ENCODE measurements at places on chromosomes 1 and 21. TPM values are rescaled to one million over a fixed set of nuclear protein-coding genes. Genes with fewer than 3 reads are reported as not detected.

GRCh38 chr1:1023700-1024099 lies 3.8 kb downstream of the AGRN start:
- DNase-seq, result no peak

GRCh38 chr1:62688687-62689085 lies 500 bp upstream of the DOCK7 start:
- no peak for DNase-seq

DNA sequence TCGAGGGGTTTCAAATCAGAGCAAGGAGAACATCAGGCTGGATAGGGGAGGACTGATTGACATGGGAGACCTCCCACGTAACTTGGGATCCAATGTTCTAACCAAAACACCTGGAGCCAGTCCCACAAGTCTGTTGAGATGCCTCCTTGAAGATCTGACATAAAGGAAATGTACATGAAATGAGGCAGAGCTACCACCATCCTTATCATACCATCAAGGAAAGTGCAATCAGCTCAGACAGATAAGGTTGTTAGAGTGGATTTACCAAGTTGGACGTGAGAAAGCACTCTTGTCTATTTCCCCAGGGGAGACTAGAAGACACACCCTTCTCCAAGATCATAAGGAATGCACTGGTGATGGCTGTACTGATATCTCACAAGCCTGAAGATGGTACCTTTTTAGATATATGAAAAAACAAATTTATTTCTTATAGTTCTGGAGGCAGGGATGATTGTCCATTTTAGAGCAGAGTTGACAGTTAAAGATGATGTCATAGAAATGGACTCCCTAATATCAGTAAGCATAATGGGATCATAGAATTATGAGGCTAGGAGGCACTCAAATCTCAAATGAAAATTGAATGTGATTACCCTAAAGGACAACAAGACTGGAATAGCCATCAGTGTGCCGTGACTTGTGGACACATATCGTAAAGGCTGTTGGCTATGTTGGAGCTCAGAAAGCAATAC lies 129.1 kb upstream of the RAB4A start:
- no peak for DNase-seq

MMP23B gene
- not detected for total RNA-seq

- DNase-seq, result no peak
These were observed 395.5 kb downstream of the RPS6KC1 start for GRCh38 chr1:213446496-213446895.

COL9A2 gene
- 0.63 TPM for total RNA-seq

TSTD1 gene
- 1.8 TPM for total RNA-seq

GRCh38 chr1:6538956-6539355 lies 15.4 kb downstream of the NOL9 start:
- no peak for DNase-seq

DNA sequence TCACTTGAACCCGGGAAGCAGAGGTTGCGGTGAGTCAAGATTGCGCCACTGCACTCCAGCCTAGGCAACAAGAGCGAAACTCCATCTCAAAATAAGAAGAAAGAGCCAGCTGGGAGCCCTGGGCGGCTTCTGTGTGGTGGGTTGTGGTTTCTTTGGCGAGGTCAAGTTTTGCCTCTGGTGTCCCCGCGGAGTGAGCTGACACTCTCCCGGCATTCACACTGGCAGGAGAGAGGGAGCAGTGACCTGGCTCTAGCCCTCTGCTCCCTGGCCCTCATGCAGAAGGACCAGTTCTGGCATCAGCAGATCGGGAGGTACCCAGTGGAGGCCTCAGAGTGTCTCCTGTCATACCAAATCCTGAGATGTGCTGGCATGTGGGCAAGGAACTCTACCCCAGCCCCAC lies 81.0 kb upstream of the VAMP3 start:
- DNase-seq, result no peak

ATP1B1 gene
- total RNA-seq, result 2.6 TPM

DNA sequence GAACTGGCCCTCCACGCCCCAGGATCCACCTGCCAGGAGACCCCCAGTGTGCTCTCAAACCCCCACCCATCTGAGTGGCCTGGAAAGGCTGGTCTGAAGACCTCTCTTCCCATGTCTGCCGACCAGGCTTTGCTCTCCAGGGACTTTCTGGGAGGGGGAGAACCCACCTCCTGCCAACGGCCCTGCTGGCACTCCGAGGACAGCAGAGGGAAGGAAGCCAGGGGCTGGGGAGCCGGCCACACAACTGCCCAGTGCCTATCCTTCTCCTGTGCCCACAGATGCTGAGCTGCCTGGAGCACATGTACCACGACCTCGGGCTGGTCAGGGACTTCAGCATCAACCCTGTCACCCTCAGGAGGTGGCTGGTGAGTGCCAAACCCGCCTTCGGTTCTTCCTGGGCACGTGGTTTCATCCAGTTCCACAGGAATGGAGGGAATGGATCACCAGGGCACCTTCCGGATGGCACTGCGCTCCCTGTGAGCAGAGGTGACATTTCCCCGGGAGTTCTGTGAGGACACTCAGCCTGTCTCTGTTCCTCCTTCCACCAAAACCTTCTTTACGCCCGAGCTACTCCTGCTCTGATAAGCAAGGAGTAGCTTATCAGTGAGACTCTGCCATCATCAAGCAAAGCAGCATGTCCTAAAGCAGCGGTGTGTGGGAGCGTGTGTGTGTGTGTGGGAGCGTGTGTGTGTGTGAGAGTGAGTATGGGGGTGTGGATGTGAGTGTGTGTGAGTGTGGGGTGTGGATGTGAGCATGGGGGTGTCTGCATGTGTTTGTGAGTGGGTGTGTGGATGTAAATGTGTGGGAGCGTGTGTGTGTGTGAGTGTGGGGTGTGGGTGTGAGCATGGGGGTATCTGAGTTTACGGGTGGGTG lies 105.5 kb downstream of the PDE9A start:
- no peak for DNase-seq

GRCh38 chr1:156425943-156426342 lies 56.9 kb downstream of the RHBG start:
- DNase-seq, result no peak

DNA sequence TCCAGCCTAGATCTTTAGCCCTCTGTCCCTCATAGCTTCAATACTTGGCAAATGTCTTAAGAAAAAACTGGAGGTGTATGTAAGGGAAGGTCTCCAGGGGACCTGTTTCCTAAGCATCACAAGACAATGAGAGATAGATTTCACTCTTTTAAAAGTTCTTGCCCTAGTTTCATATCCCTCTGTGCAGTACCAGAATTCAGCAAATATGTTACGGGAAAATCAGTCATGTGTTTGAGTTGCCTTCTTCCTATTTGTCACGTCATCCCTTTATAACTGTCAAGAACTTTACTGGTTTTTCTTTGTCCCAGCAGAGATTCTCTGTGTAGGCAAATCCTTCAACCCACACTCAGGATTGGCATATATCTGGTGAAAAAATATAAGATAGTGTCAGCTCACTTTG lies 32.3 kb downstream of the DNASE2B start:
- DNase-seq, result no peak

CLCNKA gene
- total RNA-seq, result not detected

- DNase-seq, result no peak
These were observed 72.7 kb upstream of the FAM20B start for GRCh38 chr1:178953034-178953433.

GRCh38 chr1:185066181-185066580 lies 20.8 kb downstream of the RNF2 start:
- DNase-seq, result no peak

PLXNA2 gene
- total RNA-seq, result 0.53 TPM

GRCh38 chr1:12714710-12715475 lies 1.0 kb upstream of the AADACL3 start:
- no peak for DNase-seq

RPE65 gene
- total RNA-seq, result not detected

GRCh38 chr21:17491716-17492414 lies 21.0 kb upstream of the CXADR start:
- DNase-seq, result peak; percentile 16

GRCh38 chr1:114290776-114291175 lies 137.1 kb upstream of the SYT6 start:
- DNase-seq, result no peak

GRCh38 chr1:77655431-77655974 lies 27.0 kb downstream of the ZZZ3 start:
- no peak for DNase-seq

OR6K3 gene
- total RNA-seq, result not detected

- DNase-seq, result no peak
These were observed 25.1 kb downstream of the PLEKHM2 start for GRCh38 chr1:15709226-15709625.

MFN2 gene
- total RNA-seq, result 51.7 TPM

DNA sequence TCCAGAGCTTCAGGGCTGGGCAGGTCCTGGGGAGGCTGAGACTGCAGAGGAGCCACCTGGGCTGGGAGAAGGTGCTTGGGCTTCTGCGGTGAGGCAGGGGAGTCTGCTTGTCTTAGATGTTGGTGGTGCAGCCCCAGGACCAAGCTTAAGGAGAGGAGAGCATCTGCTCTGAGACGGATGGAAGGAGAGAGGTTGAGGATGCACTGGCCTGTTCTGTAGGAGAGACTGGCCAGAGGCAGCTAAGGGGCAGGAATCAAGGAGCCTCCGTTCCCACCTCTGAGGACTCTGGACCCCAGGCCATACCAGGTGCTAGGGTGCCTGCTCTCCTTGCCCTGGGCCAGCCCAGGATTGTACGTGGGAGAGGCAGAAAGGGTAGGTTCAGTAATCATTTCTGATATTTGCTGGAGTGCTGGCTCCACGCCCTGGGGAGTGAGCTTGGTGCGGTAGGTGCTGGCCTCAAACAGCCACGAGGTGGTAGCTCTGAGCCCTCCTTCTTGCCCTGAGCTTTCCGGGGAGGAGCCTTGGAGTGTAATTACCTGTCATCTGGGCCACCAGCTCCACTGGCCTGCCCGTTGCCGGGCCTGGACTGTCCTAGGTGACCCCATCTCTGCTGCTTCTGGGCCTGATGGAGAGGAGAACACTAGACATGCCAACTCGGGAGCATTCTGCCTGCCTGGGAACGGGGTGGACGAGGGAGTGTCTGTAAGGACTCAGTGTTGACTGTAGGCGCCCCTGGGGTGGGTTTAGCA lies 9.3 kb downstream of the MYBPH start:
- DNase-seq, result peak; percentile 45
